ENCODE measurements at places on chromosomes 2 and 18.

DNA sequence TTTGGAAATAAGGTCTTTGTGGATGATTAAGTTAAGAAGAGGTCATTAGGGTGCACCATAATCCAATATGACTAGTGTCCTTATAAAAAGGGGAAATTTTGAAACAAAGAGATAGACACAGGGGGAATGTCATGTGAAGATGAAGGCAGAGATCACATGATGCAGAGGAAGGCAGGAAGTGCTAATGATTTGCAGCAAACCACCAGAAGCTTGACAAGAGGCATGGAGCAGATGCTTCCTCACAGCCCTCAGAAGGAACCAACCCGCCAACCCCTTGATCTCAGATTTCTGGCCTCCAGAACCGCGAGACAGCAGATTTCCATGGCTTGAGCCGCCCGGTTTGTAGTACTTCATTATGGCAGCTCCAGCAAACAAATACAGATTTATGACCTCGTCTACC lies 17.4 kb upstream of the SMARCAL1 start:
- DNase-seq, result no peak

DNA sequence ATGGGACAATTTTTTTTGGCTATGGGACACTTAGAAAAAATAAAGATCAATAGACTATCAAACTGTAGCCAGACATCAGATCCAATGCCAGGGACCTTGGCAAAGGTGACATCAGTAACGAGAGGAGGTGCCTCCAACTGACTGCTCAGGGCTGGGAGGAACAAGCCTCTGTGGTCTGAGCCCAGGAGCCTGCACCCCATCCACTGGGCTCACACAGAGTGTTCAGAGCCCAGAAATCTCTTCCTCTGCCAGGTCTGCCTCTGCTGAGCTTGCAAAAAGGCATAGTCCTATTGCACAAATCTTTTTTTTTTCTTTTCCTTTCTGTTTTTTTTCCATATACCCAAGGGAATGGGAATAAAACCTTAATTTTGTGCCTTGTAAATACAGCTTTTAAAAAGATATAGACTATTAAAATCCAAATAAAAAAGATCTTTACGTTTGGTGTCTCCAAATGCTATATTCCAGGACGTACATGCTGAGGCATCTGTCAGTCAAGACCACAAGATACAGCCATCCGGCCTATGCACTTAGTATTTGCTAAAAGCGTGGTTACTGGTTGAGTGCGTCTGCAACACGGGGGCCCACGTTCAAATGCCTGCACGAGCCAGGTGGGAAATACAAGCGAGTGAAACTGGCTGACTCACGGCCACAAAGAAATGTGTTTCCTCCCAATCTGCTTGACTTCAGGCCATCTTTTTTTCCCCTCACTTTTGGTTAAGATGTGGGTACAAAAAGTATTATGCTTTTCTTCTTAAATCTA lies 7.8 kb upstream of the ARHGAP25 start:
- no peak for DNase-seq

- no peak for DNase-seq
Observed at GRCh38 chr2:85503851-85504777, 34.9 kb upstream of the MAT2A start.

DNA sequence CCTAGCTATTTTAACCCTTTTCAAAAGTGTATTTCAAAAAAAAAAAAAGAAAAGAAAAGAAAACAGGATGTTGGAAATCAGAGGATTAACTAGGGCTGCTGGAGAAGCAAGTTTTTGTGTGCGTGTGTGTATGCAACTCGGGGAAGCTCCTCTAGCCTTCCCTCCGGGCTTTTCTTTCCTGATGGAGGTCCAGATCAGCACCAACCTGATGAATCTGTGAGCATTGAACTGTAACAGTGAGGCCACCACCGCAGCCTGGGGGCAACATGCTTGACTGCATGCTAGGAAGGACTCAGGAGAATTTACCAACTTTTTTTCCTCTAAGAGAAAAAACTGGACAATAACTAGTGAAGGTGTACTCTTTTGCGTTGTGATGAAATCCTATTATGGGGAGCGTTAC lies 2.3 kb downstream of the OBSL1 start:
- no peak for DNase-seq

GRCh38 chr2:137747509-137747908 lies 216.8 kb upstream of the HNMT start:
- DNase-seq, result no peak

DNA sequence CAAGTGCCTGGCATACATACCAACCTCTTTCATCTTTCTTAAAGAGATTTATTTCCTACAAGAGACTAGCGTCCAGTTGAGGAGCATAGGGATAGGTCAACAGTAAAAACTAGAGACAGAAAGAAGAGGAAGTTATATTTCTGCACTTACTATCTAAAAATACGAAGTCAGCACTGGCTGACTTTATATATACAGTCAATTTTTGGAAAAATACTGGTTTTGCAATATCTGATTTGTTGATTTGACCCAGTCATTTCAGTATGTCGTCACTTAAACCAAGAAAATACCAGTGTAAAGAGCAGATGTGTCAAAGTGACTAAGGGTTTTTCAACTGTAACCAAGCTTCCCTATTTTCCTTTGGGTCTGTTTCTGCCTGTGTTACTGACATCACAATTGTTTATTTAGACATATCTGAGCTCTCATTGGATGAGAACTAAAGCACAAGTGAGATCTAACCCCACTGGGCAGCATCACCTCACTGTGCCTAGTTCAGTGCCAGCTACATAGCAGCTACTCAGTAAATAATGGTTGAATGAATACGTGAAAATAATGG lies 23.0 kb downstream of the CYTIP start:
- DNase-seq, result no peak

DNA sequence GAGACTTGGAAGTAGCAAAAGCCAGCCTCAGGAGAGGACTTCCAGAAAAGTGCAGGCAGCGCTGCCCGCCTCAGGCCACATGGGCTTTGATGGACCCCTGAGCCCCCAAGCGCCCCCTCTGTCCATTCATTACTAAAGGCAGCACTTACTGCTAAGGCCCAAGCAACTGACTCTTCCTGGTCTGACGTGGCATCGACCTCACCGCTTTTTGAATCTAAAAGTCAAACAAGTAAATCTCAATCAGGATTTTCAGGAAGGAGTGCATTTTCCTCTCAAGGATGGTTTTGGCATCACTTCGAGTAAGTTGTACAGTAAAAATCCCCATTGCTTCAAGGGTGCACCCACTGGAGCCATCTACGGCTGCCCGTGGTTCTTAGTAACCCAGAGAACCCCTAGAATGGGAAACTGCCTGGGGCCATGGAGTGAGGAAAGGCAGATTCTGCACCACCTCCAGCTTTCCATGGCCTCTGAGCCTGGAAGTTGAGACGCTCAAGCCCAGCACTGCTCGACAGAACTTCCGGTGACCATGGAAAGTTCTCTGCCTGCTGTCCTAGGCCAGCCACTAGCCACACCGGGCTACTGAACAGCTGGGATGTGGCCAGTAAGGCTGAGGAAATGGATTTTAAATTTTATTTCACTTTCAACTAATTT lies 7.0 kb downstream of the HJURP start:
- DNase-seq, result no peak

DNA sequence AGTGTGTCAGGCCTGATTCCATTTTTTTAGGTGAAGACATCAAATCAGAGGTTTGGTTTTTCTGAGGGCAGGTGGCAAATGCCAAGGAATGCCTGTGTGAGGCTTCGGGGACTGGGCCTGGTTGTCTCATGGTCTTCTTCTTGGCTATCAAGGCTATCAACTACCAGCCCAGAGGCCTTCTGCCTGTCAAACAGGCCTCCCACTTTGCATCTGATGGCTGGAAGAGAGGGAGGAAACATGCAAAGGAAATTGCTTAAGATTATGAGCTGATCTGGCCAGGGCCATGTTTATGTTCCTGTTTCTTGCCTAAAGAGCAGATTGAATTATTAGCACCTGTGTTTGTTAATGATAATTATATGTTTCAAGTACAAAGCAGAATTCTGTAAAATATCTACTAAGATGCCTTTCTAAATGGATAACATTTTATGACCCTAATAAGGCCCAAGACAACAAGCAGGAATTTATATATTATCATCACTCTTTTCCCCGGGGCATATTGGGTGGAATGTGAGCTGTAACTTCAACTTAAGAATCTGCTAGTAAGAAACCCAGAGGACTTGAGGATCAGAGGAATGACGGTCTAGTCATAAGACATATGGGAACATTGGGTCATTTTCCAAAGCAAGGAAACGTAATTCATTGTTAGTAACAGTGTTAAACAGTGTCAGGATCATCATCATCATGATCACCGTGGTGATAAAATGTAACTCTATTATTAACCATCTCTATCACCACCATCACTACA lies 123.2 kb downstream of the LYPD6B start:
- DNase-seq, result no peak

GRCh38 chr2:20970068-20970467 lies 73.8 kb downstream of the APOB start:
- DNase-seq, result no peak
